Fibroblast of lung (primary cell): ENCODE measurements at places on chromosomes 1 and 21. TPM values are rescaled to one million over a fixed set of nuclear protein-coding genes. Genes with fewer than 3 reads are reported as not detected.

GRCh38 chr1:247332215-247332622 is 552 bp upstream of the ZNF496 start:
- H3K4me1 ChIP-seq, result peaks cover 4% of the 10 kb centered on the region
- H3K27me3 ChIP-seq, result no peaks in the 10 kb centered on the region
- peaks cover 6% of the 10 kb centered on the region for H3K36me3 ChIP-seq
- DNase-seq, result peak; percentile 48
- peak overlapping the region; percentile 80 for H3K27ac ChIP-seq
- H3K4me3 ChIP-seq, result peak overlapping the region; percentile 92

DNA sequence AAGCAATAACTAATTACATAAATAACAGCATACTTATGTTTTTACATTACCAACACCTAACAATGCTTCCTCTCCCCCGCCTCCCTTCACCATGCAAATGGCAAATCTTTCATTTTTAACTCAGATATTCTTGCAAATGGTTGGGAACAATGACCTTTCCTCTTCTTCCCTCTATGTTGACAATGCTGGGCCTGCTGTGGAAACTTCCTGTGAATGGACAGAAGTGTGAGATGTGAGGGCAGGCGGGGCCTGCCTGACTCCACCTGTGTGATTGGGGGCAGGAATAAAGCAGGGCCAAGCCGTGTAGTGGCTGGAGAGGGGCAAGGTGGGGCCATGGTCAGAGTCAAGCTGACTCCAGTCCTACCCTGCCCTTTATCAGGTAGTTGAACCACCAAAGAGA is 289.6 kb downstream of the RPS6KC1 start:
- DNase-seq, result no peak
- H3K27ac ChIP-seq, result no peak overlapping the region
- no peak overlapping the region for H3K4me3 ChIP-seq
- H3K36me3 ChIP-seq, result no peaks in the 10 kb centered on the region
- no peaks in the 10 kb centered on the region for H3K27me3 ChIP-seq

DNA sequence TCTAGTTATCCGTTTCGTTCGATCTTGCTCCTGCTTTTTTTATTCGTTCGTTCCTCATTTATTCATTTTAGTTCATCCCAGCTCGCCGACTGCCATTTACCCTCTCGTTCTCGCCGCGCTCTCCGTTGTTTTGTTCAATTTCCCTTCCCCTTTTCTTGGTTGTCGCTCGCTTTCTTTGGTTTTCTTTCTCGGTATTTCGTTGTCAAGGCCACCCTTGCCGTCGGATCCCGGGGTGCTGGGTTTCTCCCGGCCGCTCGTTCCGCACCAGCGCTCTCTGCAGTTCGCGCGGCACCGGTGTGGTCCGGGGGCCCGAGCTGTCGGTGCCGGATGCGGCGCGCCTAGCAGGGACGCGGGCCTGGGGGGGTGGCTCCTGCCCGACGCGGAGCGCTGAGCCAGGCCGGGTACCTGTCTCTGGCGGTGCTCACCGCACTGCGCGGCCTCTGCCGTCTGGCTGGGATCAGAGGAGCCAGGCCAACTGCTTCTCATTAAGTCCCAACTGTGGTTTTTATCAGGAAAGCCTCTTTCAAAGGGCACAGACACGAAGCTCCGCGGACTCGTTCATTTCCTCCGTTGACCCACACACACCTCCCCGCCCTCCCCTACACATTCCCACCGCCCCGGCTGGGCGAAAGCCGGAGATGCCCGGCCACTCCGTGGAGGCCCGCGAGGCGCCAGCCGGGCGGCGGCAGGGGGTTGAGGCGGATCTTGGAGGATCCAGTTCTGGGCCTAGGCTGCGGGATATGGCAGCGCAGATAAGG is 1.6 kb downstream of the ALX3 start:
- no peak overlapping the region for H3K4me3 ChIP-seq
- peaks cover 70% of the 10 kb centered on the region for H3K27me3 ChIP-seq
- no peaks in the 10 kb centered on the region for H3K36me3 ChIP-seq
- H3K27ac ChIP-seq, result no peak overlapping the region
- H3K4me1 ChIP-seq, result no peaks in the 10 kb centered on the region

GRCh38 chr1:9121496-9122409 is 7.1 kb downstream of the GPR157 start:
- H3K27me3 ChIP-seq, result no peaks in the 10 kb centered on the region
- no peak overlapping the region for H3K27ac ChIP-seq

Gene FCRL4
- total RNA-seq, result not detected in 2 replicates

Gene CYP4X1
- total RNA-seq, result not detected in 2 replicates

Gene INSRR
- not detected in 2 replicates for total RNA-seq

Gene CYP4B1
- total RNA-seq, result not detected in 2 replicates
